ENCODE measurements at places on chromosomes 6 and 20.

DNA sequence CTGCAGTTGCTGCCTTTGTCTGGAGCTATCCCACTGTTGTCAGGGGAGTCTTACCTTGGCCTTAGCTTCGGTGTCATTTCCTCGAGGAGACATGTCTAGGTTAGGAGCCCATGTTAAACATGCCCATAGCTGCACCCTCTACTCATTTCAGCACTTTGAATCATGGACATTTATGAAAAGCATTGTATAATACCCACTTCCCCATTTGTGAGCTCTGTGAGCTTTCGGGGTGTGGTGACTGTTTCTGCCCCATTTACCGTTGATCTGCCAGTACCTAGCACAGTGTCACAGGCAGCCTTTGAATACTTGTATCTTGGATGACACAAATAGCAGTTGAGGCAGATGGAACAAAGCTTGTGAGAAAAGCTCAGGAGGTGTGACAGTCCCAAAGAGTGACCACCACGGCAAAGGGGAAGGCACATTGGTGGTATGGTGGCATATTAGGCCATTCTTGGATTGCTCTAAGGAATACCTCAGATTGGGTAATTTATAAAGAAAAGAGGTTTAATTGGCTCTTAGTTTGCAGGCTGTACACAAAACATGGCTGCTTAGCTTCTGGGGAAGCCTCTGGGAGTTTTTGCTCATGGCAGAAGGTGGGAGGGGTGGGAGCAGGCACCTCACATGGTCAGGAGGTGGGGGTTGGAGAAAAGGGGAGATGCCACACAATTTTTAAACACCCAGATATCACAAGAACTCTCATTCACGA lies 42.0 kb downstream of the JARID2 start:
- DNase-seq, result no peak

DNA sequence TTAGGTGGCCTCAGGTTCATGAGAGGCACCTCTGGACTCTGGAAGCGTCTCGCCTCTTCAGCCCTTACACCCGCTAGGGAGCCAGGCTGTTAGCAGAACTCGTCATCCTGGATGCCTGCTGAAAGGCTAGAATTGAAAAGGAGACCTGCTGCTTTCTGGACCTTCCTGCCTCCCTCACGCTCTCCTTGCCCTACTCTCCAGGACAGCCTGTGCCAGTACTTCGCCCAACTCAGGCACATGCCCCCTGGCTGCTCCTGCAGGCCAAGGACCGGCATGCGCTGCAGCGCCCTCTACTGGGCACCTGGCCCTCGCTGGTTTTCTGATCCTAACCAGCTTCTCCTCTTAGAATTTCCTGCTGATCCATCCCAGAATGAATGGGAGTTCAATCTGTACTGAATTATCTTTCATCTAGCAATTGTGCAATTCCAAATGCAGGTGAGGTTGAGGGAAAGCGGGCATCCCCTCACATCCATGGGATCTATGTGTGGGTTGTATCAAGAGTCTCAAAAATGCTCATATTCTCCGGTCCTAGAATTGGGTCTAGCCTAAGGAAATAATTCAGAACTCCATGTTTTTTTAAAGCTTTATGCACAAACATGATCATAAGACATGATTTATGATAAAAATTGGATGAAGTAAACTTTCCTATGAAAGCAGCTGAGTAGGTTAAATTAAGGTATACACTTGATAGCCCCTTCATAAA lies 78.0 kb downstream of the PTPN1 start:
- DNase-seq, result peak; percentile 73

- DNase-seq, result no peak
These were observed 4.6 kb downstream of the MAP3K4 start for GRCh38 chr6:160996131-160996601.

- DNase-seq, result no peak
These were observed 113.3 kb downstream of the CRYBG1 start for GRCh38 chr6:106473812-106474211.

DNA sequence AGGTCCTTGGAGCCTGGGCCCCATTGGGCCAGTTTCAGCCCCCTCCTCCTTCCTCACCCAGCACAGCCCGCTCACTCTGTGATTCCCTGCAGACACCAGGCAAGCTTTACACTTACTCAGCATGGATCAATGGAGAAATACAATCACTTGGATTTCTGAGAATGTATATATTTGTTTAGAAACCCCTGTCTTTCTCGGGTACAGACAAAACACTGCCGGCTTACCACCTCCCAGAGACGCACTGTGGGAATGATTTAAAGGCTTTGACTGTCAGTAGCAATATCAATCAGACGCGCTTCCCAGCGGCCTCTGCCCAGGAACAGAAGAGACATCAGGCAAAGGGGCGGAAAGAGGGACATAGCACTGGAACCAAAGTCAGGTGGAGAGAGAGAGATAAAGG lies 186.5 kb downstream of the MAFB start:
- no peak for DNase-seq

GRCh38 chr20:41748051-41748450 lies 129.9 kb upstream of the CHD6 start:
- no peak for DNase-seq

GRCh38 chr6:41463062-41463930 lies 82.9 kb upstream of the FOXP4 start:
- peak; percentile 9 for DNase-seq

DNA sequence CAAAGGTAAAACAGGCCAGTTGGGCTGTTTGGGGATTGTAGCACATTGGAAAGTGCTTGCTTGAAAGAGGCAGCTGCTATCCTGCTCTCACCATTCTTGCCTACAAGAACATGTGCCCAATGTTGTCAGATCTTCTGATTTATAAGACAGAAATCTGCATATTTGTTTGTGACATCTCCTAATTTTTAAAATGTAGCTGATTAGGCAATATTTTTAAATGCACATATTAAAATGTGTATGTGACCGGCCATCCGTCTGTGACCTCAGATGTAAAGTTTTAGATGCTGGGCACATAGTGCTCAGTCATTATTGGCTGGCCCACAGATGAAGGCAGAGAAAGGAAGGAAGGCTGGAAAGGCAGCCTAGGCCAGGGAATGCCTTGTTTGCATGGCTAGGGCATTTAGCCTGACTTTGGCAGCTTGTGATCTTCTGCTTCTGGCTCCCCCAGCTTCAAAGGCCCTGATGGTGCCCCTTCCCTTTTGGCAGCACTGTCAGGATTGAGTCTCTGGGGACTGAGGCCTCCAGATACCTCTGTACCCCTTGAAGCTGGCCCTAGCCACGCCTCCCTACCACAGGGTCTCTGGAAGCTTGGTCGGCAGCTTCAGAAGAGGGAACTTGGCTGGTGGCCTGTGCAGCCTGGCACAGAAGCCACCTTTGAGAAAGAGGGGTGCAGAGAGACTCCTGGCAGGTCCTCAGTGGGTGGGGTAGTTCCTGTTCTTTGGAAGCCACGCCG lies 6.4 kb downstream of the SNPH start:
- DNase-seq, result no peak

GRCh38 chr6:153210083-153210482 lies 79.0 kb upstream of the RGS17 start:
- DNase-seq, result no peak

DNA sequence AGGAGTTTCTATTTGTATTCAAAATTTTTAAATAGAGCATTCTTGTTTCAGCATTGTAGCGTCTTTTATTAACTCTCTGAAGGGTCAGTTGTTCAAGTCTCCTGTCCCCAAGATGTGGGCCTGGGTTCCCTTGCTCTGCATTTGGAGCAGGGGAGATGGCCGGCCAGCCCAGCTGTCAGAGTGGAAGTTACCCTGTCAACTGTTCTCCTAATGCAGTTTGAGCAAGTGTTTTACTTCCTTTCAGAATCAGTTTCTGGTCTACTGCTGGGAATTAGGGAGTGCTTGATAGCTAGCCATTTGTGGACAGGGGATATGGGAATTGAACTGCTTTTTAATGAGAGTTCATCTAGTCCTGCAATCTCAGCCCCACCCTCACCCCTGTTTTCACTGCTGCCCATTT lies 116.6 kb downstream of the QKI start:
- DNase-seq, result no peak

- DNase-seq, result no peak
These were observed 5.1 kb downstream of the HLA-DMA start for GRCh38 chr6:32947552-32948465.

- no peak for DNase-seq
These were observed 501.8 kb upstream of the SULF2 start for GRCh38 chr20:48287021-48287494.

GRCh38 chr6:46469021-46469420 lies 22.2 kb downstream of the RCAN2 start:
- no peak for DNase-seq

- no peak for DNase-seq
These were observed 249.1 kb downstream of the OGFRL1 start for GRCh38 chr6:71537717-71538116.

GRCh38 chr6:149988550-149989346 lies 25.0 kb downstream of the ULBP1 start:
- no peak for DNase-seq

- DNase-seq, result no peak
These were observed 281.4 kb upstream of the RGS17 start for GRCh38 chr6:153412519-153412918.

DNA sequence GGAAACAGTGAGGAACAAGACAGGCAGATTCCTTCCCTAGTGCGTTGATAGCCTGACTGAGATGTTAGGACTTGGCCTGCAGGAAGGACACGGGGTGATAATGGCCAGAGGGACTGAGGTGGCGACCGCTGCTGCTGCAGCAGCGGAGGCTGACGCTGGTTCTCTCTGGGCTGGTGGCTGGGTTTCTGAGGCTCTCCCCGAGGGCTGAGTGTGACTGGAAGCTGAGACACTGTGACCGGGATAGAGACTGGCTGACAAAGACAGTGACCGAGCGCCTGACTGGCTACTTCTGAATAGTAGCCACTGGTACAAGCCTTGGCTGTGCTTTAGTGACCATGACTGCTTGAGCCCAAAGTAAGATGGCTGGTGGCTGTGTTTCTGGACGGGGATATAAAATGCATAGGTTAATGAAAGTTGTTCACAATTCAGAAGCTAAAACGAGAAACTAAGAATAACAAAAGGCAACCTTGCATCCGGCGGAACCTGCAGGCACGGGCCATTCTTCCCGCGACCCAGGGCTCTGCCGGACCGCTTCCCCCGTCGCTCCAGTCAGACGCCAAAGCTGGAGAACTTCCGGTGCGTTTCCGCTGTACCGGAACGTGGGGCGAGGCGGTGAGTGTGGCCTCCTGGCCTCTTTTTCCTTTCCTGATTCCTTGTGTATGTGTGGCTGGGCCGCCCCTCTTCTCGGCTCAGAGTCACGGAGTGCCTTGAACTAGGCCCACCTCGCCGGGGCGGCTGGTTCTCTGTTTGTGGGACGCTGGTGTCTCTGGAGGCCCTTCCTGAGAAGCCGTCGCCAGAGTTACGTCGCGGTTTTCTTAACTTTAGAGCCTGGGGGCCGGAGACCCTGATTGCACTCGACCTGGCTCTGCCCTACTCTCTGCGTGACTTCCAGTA lies at the start of gene AAR2:
Gene AAR2, plus strand, starts transcription at position 587 of the 894 bp plus-strand sequence. CDS start 3,391 bp downstream, outside the sequence.
- peak; percentile 77 for DNase-seq

- DNase-seq, result no peak
These were observed 88.3 kb downstream of the DTNBP1 start for GRCh38 chr6:15574486-15574885.

GRCh38 chr6:153090241-153090930 lies 40.7 kb downstream of the RGS17 start:
- DNase-seq, result no peak

DNA sequence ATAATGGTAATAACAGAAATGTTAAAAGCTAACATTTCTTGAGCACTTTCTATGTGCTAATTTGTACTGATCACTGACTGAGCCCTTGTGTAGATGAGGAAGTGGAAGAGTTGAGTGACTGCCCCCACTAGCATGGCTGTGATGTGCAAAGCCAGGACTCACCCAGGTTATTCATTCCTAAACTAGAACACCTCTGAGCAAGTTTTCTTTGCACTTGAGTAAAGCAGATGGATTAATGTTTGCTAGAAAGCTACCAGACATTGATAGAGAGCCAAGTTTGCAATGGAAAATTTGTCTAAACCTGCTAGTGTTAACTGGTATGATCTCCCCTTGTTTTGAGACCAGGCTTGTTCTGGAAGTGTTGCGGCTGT lies 467.4 kb upstream of the PLCB4 start:
- no peak for DNase-seq

- no peak for DNase-seq
These were observed 236.0 kb upstream of the TENT5A start for GRCh38 chr6:81988446-81988845.

DNA sequence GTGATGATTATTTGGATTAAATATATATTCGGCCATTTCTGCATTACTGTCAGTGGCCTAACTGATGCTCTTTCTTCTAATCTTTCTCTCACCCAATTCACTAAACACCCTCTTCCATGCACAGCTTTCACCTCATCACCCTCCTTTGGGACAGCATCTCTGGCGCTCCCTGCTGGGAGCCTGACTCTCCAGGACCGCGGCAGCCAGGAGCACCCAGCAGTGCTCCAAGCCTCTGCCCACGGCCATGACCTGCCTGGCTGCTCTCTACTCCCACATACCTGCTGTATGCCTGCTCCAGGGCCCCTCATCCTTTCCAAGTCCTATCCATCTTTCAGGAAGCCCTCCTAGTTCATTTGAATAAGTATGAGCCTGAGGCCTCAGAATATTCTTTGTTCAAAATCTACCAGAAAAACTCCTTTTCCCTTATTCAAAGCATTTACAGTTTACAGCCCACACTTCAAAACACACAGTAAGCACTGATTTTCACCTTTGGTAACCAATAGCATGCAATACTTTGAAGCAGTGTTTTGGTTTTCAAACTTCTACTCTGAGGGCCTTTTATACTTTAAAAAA lies 15.2 kb downstream of the CTCFL start:
- DNase-seq, result no peak

DNA sequence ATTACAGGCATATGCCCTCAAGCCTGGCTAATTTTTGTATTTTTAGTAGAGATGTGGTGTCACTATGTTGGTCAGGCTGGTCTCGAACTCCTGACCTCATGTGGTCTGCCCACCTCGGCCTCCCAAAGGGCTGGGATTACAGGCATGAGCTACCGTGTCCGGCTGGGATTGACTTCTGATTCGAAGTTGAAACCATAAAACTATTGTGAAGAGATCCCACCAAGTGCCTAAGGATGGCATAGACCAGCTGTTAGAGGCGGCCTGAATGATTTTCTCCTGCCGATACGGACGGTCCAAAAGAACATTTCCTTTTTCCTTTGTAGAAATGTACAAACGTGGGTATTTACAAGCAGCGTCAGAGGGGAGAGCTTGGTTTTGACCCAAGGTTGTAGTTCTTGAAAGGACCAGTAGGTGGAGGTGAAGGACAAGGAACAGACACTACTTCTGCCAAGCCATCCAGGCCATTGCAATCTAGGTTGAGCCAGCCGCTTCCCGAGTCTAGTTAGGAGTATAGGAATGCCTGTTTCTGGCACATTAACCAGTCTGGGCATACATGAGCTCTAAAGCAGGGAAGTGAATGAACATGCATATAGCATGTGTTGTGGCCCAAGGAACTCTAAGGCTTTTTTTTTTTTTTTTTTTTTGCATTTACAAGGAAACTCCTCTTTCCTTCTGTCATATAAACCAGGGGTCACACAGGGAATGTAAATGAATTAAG lies 29.0 kb downstream of the MOCS3 start:
- DNase-seq, result peak; percentile 48

DNA sequence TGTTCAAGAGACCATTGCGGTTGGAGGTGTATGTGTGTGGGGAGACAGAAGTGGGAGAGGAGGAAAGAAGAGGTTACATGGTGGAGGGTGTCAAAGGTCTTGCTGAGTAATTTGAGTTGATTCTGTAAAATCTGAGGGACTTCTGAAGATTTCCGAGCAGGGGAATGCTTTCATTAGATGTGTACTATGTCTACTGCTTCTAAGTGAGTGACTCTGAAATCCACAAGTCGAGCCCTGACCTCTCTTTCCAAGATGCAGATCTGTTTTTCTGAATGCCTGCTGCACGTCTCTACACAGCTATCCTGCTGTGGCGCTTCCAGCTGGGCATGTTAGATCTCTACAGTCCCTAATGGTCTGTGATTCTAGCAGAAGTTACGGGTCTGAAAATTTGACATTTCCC lies 209.8 kb downstream of the ATXN1 start:
- no peak for DNase-seq

- DNase-seq, result no peak
These were observed 122.2 kb upstream of the SYNCRIP start for GRCh38 chr6:85764844-85765243.

Data from stimulated activated CD4-positive, alpha-beta T cell treated with anti-CD3 and anti-CD28 coated beads, Interleukin-12 subunit alpha, Interleukin-12 subunit beta, amount 100 ng/mL, for 4 hours (primary cell).